Tibial nerve (tissue), 4 donors: ENCODE measurements at places on chromosomes 6 and 20. TPM values are rescaled to one million over a fixed set of nuclear protein-coding genes. Genes with fewer than 3 reads are reported as not detected.
A peak's percentile ranks its signal among the peaks of the same experiment; 100 is the strongest.

FAM50B gene
- total RNA-seq, result 15.3 TPM

CFAP61 gene
- 0.60 TPM for total RNA-seq

- no peak overlapping the region for H3K4me3 ChIP-seq
- no peak for DNase-seq
These were observed 45.6 kb upstream of the AKIRIN2 start for GRCh38 chr6:87747646-87748045.

DNA sequence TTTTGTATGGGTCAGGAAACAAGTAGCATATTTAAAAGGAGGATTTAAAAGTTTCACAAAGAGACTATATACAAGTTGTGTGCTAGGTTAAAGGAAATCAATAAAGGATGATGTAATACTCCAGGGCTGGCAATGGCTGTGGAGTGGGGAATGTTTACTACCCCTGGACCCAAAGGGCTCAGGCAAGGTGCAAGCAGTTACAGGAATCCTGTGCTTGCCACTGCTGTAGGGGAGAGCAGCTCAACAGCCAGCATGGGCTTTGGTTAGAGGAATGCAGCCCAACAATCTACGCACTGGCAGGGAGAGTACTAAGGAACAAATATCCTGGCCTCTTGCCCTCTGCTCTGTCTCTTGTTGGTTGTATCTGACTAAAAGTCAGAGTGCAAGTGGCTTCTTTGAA, 1642.2 kb downstream of the KHDRBS2 start:
- H3K27ac ChIP-seq, result no peak overlapping the region
- no peak overlapping the region for H3K4me3 ChIP-seq
- no peak for DNase-seq
- H3K36me3 ChIP-seq, result no peaks in the 10 kb centered on the region

DNA sequence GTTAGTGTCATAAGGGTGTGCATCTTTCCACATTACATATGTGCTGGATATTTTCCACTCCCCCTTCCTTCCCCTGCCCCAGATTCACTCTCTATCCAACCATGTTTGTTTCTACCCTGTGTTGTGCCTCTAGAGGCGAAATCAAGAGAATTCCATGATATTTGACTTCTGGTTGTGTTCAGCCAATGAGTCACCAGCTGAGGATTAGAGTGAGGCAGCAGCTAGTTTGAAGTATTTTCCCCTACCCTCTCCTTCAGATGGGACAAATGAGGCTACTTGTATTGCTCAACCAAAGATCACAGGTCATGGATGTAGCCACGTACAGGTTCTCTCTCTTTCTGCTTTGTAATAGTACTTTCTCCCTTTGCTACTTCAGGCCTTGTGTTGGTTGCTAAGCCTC, 24.5 kb upstream of the OR2J2 start:
- no peak for DNase-seq
- no peaks in the 10 kb centered on the region for H3K4me1 ChIP-seq
- no peaks in the 10 kb centered on the region for H3K27me3 ChIP-seq
- H3K27ac ChIP-seq, result no peak overlapping the region

DNA sequence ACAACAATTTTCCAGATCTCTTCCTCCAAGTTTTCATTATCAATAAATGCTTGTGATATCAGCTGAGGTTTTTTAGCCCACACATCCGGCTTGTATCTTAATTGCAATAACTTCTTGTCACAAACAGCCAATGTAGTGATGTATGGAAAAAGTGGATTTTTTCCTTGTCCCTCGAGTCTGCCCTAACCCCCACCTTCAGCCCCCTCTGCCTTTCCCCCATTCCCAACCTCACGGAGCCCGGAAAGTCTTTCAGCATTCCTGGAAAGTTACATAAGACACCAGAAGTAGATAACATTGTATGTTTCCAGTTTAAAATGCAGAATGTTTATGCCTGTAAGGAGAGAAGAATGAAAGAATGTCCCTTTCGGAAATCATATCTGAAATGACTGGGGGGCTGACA, 179.2 kb upstream of the PHACTR1 start:
- H3K36me3 ChIP-seq, result no peaks in the 10 kb centered on the region
- no peak overlapping the region for H3K4me3 ChIP-seq
- no peaks in the 10 kb centered on the region for H3K4me1 ChIP-seq
- H3K27me3 ChIP-seq, result no peaks in the 10 kb centered on the region
- no peak for DNase-seq

- H3K27me3 ChIP-seq, result no peaks in the 10 kb centered on the region
- H3K4me1 ChIP-seq, result no peaks in the 10 kb centered on the region
- no peak for DNase-seq
- H3K27ac ChIP-seq, result no peak overlapping the region
These were observed 6.1 kb upstream of the JARID2 start for GRCh38 chr6:15239616-15240364.

CYP39A1 gene
- total RNA-seq, result 12.1 TPM

GRCh38 chr6:101486124-101486523, 92.6 kb downstream of the GRIK2 start:
- no peaks in the 10 kb centered on the region for H3K36me3 ChIP-seq
- H3K27ac ChIP-seq, result no peak overlapping the region
- DNase-seq, result no peak
- no peaks in the 10 kb centered on the region for H3K4me1 ChIP-seq

MDFI gene
- total RNA-seq, result 13.5 TPM

GRCh38 chr6:38453861-38454260, 185.9 kb downstream of the BTBD9 start:
- no peaks in the 10 kb centered on the region for H3K36me3 ChIP-seq
- no peak for DNase-seq
- no peaks in the 10 kb centered on the region for H3K27me3 ChIP-seq
- H3K4me1 ChIP-seq, result no peaks in the 10 kb centered on the region

DNA sequence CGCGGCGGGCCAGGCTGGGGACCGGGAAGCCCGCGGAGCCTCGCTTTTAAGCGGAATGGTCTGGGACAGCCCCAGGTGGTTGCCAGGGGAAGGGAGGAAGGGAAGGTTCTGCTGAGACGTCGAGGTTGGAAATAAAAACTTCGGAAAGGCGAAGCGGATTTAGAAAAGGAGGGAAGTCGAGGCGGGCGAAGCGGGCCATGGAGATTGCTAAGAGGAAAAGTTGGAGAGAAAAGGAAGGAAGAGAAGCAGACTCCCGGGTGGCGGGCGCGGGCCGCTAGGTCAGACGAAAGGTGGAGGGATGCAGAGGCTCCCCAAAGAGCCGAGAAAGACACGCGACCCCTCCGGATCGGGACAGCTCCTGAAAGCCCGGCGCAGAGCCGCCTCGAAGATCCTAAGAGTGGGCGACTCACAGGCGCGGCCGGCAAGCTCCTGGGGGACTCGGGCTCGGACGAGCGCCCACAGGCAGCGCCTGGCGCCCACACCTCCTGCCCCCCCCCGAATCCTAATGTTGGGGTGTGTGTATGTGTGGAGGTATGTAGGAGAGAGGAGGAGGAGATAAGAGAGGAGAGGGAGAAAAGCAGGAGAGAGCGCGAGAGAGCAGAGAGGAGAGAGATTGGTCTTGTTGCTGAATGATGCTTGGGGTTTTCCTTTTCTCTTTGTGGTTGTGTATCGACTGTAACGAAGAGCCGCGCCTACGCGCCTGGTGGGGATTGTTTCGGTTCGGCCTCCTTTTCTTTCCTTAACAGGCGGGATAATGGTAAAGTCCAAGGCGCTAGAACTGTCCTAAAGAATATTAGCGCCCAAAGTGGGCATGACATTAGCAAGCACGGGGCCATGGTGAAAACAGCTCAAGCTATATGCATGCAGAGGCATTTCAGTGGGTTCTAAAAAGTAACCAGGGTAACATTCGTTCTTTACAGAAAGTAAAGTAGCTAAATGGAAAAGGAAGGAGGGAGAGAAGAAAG, 1.5 kb downstream of the TFAP2B start:
- H3K27ac ChIP-seq, result no peak overlapping the region
- DNase-seq, result no peak
- H3K36me3 ChIP-seq, result no peaks in the 10 kb centered on the region
- H3K4me3 ChIP-seq, result peak overlapping the region; percentile 26
- no peaks in the 10 kb centered on the region for H3K4me1 ChIP-seq

SEL1L2 gene
- total RNA-seq, result not detected

- H3K4me1 ChIP-seq, result no peaks in the 10 kb centered on the region
- no peak overlapping the region for H3K4me3 ChIP-seq
- peak; percentile 44 for DNase-seq
- H3K27ac ChIP-seq, result no peak overlapping the region
- no peaks in the 10 kb centered on the region for H3K27me3 ChIP-seq
These were observed 237.8 kb downstream of the LY86 start for GRCh38 chr6:6826095-6826901.

- no peaks in the 10 kb centered on the region for H3K27me3 ChIP-seq
- H3K36me3 ChIP-seq, result no peaks in the 10 kb centered on the region
- no peak overlapping the region for H3K4me3 ChIP-seq
- no peaks in the 10 kb centered on the region for H3K4me1 ChIP-seq
- no peak for DNase-seq
These were observed 18.8 kb downstream of the TBPL1 start for GRCh38 chr6:133971861-133972260.

GRCh38 chr20:59577037-59577808, 27.1 kb upstream of the PHACTR3 start:
- no peak overlapping the region for H3K4me3 ChIP-seq
- no peaks in the 10 kb centered on the region for H3K4me1 ChIP-seq
- no peak overlapping the region for H3K27ac ChIP-seq
- no peak for DNase-seq
- no peaks in the 10 kb centered on the region for H3K36me3 ChIP-seq

GRCh38 chr20:44358776-44359175, 3.3 kb downstream of the HNF4A start:
- no peak for DNase-seq
- no peaks in the 10 kb centered on the region for H3K36me3 ChIP-seq
- no peak overlapping the region for H3K4me3 ChIP-seq
- H3K4me1 ChIP-seq, result no peaks in the 10 kb centered on the region
- H3K27me3 ChIP-seq, result no peaks in the 10 kb centered on the region

GJE1 gene
- total RNA-seq, result not detected

LY6G6C gene
- not detected for total RNA-seq

GRCh38 chr6:43127877-43128276, 43.2 kb upstream of the SRF start:
- H3K36me3 ChIP-seq, result no peaks in the 10 kb centered on the region
- no peak for DNase-seq
- no peak overlapping the region for H3K27ac ChIP-seq
- H3K27me3 ChIP-seq, result peaks cover 4% of the 10 kb centered on the region
- H3K4me3 ChIP-seq, result no peak overlapping the region

- DNase-seq, result no peak
- no peaks in the 10 kb centered on the region for H3K4me1 ChIP-seq
- H3K27me3 ChIP-seq, result no peaks in the 10 kb centered on the region
- H3K27ac ChIP-seq, result no peak overlapping the region
- H3K36me3 ChIP-seq, result no peaks in the 10 kb centered on the region
- no peak overlapping the region for H3K4me3 ChIP-seq
These were observed 13.3 kb upstream of the GGTLC1 start for GRCh38 chr20:24001712-24002405.

PIGU gene
- total RNA-seq, result 26.6 TPM

GRCh38 chr20:62148908-62149314, 5.3 kb downstream of the SS18L1 start:
- no peaks in the 10 kb centered on the region for H3K36me3 ChIP-seq
- H3K4me3 ChIP-seq, result no peak overlapping the region

SMPDL3A gene
- total RNA-seq, result 8.6 TPM

- no peak overlapping the region for H3K4me3 ChIP-seq
- no peak overlapping the region for H3K27ac ChIP-seq
- H3K27me3 ChIP-seq, result no peaks in the 10 kb centered on the region
- H3K4me1 ChIP-seq, result peaks cover 24% of the 10 kb centered on the region
- DNase-seq, result peak; percentile 85
These were observed 49.2 kb downstream of the GMDS start for GRCh38 chr6:2196079-2196679.

DNA sequence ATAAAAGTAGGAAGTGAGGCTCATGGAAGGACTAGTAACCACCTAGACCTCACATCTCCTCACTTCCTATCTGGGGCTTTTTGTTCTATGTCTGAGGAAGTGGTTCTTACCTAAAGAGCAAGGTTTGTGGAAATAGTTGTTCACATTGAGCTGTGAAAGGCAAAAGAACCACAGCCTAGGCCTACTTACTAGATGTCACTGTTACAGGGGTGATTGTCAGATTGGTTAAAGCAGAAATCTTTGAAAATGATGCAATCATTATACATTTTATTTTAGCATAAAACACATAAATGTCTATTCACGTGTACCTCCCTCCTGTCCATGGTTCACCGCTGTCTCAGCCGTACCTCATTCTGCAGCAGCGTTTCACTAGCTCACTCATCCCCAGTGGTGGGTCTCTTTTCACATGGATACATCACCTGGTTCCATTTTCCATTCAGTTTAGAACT, 268.8 kb downstream of the TMEM242 start:
- no peaks in the 10 kb centered on the region for H3K4me1 ChIP-seq
- H3K27ac ChIP-seq, result no peak overlapping the region
- no peak for DNase-seq
- no peak overlapping the region for H3K4me3 ChIP-seq

GRCh38 chr6:128437685-128438084, 82.7 kb downstream of the PTPRK start:
- no peak overlapping the region for H3K4me3 ChIP-seq
- H3K4me1 ChIP-seq, result no peaks in the 10 kb centered on the region
- H3K27me3 ChIP-seq, result no peaks in the 10 kb centered on the region
- no peaks in the 10 kb centered on the region for H3K36me3 ChIP-seq

CYP24A1 gene
- not detected for total RNA-seq

GRCh38 chr6:22437665-22438064, 131.7 kb upstream of the HDGFL1 start:
- H3K36me3 ChIP-seq, result no peaks in the 10 kb centered on the region
- no peak for DNase-seq
- no peaks in the 10 kb centered on the region for H3K27me3 ChIP-seq
- no peaks in the 10 kb centered on the region for H3K4me1 ChIP-seq
- no peak overlapping the region for H3K27ac ChIP-seq

- peaks cover 22% of the 10 kb centered on the region for H3K4me1 ChIP-seq
- H3K27ac ChIP-seq, result peak overlapping the region; percentile 77
- H3K36me3 ChIP-seq, result no peaks in the 10 kb centered on the region
These were observed 972 bp downstream of the RNF8 start for GRCh38 chr6:37354526-37355384.

ARFGEF3 gene
- total RNA-seq, result 5.9 TPM

- no peak overlapping the region for H3K4me3 ChIP-seq
- H3K27me3 ChIP-seq, result no peaks in the 10 kb centered on the region
- no peak overlapping the region for H3K27ac ChIP-seq
- DNase-seq, result no peak
These were observed 168.6 kb downstream of the RNF144B start for GRCh38 chr6:18555750-18556149.
